ENCODE measurements at places on chromosomes 7 and 10.

- peaks cover 3% of the 10 kb centered on the region for H3K4me1 ChIP-seq
- H3K27me3 ChIP-seq: no peaks in the 10 kb centered on the region
- no peaks in the 10 kb centered on the region for H3K36me3 ChIP-seq
- peak overlapping the region; percentile 80 for H3K27ac ChIP-seq
Observed at GRCh38 chr7:70693686-70694433, 438.1 kb upstream of the GALNT17 start.

DNA sequence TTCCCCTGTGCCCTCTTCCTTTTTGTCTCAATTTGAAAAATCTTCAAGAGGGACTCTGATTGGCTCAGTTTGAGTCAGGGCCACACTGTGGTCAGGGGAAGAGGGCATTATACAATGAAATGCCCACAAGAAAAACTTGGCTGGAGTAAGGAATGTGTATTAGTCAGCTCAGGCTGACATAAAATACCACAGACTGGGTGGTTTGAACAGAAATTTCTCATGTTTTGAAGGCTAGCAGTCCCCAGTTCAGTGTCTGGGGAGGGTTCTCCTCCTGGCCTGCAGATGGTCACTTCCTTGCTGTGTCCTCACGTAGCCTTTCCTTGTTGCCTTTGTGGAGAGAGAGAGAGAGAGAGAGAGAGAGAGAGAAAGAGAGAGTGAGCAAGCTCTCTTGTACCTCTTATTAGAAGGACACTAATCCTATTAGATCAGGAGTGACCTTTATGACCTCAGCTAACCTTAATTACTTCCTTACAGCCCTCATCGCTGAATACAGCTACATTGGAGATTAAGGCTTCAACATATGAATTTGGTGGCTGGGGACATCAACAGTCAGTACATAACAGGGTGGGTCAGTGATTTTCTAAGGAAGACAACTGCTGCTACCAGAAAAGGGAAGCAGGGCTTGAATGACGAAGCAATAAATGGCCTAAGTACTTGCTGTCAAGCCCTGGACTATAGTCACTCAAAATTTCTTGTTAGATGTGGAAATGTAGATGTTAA lies 25.8 kb upstream of the FAM13C start:
- no peak overlapping the region for H3K4me3 ChIP-seq
- no peaks in the 10 kb centered on the region for H3K36me3 ChIP-seq
- peaks cover 35% of the 10 kb centered on the region for H3K4me1 ChIP-seq
- no peaks in the 10 kb centered on the region for H3K27me3 ChIP-seq
- DNase-seq: no peak

DNA sequence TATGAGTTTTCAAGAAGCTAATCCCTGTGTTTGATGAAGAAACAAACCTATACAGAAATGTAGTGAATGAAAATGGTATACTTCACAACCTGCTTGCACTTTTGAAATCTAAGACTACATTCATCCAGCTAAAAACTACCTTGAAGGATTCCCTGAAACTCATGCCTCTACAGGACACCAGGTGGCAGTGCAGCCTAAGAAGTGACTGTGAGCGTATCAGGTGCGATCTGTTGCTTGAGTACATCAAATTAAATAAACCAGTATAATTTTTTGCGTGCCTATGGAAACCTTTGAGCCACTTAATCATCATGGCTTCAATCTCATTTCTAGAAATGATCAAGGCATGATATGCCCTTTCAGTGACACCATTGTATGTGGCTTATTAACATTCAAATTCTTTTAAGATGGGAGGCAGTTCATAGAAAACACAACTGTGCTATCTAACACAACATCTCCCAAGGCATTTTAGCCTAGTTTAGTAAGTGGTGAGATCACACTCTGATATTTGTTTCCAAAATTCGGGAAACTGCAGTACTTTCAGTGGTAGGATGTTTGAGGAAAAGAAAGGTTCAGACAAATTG lies 57.4 kb downstream of the PPP1R17 start:
- DNase-seq: no peak
- no peak overlapping the region for H3K27ac ChIP-seq
- H3K4me1 ChIP-seq: no peaks in the 10 kb centered on the region
- no peaks in the 10 kb centered on the region for H3K27me3 ChIP-seq

DNA sequence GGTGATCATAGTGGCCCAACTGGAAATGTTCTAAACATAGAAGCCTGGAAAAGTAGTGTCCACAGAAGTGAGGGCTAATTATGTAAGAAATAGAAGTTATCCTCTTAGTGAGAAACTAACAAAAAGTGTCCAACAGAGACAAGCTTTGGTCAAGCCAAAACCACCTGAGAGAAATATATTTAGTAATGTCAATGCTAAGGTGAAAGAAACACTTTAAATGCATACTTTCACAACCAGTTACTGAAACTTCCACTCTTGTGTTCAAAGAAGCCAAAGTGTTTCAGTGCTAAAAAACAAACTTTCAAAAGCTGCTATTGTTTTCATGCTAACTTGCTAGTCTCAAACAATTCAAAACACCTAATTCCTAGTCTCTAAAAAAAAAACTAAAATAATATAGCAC lies 18.1 kb downstream of the RAB11FIP2 start:
- peaks cover 7% of the 10 kb centered on the region for H3K36me3 ChIP-seq
- H3K4me1 ChIP-seq: no peaks in the 10 kb centered on the region
- no peak overlapping the region for H3K27ac ChIP-seq
- no peak overlapping the region for H3K4me3 ChIP-seq
- H3K27me3 ChIP-seq: no peaks in the 10 kb centered on the region

- H3K27ac ChIP-seq: no peak overlapping the region
- H3K27me3 ChIP-seq: no peaks in the 10 kb centered on the region
- no peak overlapping the region for H3K4me3 ChIP-seq
- no peak for DNase-seq
- H3K36me3 ChIP-seq: no peaks in the 10 kb centered on the region
- H3K4me1 ChIP-seq: peaks cover 8% of the 10 kb centered on the region
Observed at GRCh38 chr7:2513702-2514101, 5.9 kb upstream of the LFNG start.

GRCh38 chr7:118615-119391 lies 73.6 kb upstream of the FAM20C start:
- H3K4me3 ChIP-seq: no peak overlapping the region
- no peak overlapping the region for H3K27ac ChIP-seq
- peaks cover 14% of the 10 kb centered on the region for H3K4me1 ChIP-seq

- no peaks in the 10 kb centered on the region for H3K27me3 ChIP-seq
- H3K36me3 ChIP-seq: no peaks in the 10 kb centered on the region
- no peaks in the 10 kb centered on the region for H3K4me1 ChIP-seq
- no peak for DNase-seq
- H3K27ac ChIP-seq: no peak overlapping the region
- no peak overlapping the region for H3K4me3 ChIP-seq
Observed at GRCh38 chr10:59007307-59008025, 169.0 kb upstream of the PHYHIPL start.

DNA sequence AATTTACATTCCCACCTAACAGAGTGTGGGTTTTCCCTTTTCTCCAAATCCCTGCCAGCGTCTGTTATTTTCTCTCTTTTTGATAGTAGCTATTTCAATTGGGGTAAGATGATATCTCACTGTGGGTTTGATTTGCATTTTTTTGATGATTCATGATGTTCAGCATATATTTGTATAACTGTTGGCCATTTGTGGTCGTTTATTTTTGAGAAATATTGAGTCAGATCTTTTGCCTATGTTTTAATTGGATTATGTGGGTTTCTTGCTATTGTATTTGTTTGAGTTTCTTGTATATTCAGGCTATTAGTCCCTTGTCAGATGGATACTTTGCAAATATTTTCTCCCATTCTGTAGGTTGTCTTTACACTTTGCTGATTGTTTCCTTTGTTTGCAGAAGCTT lies 193.8 kb downstream of the ABCA13 start:
- no peak overlapping the region for H3K27ac ChIP-seq

DNA sequence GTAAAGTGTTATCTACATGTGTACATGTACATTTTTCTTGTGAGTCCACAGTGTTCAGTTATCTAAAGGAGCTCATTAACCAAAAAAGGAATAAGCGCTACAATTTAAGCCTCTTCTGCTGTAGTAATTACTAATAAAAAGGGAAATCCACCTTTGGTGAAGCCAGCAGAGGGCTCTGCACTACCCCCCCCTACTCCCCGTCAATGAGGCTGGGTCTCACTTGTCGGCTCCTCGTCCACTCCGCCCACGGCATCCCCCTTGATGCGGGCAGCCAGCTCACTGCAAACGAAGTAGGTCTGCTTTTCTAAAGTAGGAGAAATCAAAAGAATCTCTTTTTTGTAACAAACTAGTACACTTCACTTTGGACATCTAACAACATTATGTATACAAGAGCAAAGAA lies 4.7 kb upstream of the WASHC2A start:
- no peak for DNase-seq
- H3K4me1 ChIP-seq: no peaks in the 10 kb centered on the region
- no peak overlapping the region for H3K27ac ChIP-seq
- no peak overlapping the region for H3K4me3 ChIP-seq
- H3K27me3 ChIP-seq: no peaks in the 10 kb centered on the region
- H3K36me3 ChIP-seq: no peaks in the 10 kb centered on the region

All from gastrocnemius medialis (tissue), 4 donors.